ENCODE measurements at places on chromosomes 1 and 21.

DNA sequence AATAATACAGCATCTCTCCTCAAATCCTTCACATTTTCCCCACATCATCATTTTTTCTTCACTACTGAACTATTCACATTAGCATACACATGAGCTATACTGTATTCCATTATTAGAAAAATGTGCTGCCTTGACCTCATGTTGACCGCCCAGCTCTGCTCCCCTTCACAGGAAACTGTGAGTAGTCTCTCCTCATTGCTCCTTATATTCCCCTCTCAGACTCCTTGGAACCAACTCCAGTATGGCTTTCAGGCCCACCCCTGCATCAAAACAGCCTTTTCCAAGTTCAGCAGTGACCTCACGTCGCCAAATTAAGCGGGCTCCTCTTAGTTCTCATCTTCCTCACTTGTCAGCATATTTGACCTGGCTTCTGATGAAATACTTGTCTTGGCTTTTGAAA is 59.2 kb upstream of the SPAG17 start:
- no peak for DNase-seq

- no peak for DNase-seq
Measured at GRCh38 chr1:22108339-22109105, 34.4 kb downstream of the WNT4 start.

DNA sequence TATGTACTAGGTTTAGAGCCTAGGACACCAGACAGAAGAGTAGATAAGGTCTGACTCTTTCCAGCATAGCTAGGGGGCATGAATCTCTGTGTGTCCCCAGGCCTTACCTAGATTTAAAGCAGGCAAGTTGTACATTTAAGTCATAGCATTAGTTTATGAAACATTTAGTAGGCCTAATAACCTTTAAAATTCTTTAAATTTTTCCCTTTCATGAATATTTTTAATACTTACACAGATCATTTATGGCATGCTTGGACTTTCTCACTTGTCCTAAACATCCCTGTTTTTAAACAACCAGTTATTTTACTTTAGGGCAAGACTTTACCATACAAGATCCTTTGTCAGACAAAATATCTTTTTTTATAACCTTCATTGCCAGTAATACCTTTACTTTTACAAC is 258.4 kb upstream of the ZRANB2 start:
- DNase-seq: no peak

DNA sequence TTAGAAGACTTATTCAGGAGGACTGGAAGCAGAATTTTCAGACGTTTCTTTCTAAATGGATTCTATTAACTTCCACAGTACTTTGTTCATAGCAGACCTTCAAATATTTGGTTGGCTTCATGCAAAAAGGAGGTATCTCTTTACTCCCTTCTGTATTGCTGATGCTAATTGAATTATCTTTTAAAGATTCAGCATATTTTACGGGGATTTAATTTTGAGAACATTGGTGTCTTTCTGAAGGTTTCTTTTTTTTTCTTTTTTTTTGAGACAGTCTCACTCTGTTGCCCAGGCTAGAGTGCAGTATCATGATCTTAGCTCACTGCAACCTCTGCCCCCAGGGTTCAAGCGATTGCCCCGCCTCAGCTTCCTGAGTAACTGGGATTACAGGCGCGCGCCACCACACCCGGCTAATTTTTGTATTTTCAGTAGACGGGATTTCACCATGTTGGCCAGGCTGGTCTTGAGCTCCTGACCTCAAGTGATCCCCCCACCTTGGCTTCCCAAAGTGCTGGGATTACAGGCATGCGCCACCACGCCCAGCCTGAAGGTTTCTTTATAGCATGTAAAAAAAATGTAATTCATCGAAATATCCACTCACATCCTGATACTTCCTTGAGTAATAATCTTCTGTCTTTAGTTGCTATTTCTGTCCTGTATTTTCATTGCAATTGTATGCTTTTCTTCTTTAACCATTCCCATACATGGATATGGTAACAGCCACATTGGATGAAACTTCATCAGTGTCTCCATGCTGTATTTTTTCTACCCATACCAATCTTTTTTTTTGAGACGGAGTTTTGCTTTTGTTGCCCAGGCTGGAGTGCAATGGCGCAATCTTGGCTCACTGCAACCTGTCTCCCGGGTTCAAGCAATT is 14.5 kb downstream of the CNST start:
- no peak for DNase-seq

- peak; percentile 50 for DNase-seq
Measured at GRCh38 chr21:31201548-31201947, 142.5 kb downstream of the TIAM1 start.

GRCh38 chr1:46401964-46402626 is 8.0 kb downstream of the FAAH start:
- peak; percentile 30 for DNase-seq

- DNase-seq: no peak
Measured at GRCh38 chr1:36590771-36591170, 108.1 kb upstream of the CSF3R start.

DNA sequence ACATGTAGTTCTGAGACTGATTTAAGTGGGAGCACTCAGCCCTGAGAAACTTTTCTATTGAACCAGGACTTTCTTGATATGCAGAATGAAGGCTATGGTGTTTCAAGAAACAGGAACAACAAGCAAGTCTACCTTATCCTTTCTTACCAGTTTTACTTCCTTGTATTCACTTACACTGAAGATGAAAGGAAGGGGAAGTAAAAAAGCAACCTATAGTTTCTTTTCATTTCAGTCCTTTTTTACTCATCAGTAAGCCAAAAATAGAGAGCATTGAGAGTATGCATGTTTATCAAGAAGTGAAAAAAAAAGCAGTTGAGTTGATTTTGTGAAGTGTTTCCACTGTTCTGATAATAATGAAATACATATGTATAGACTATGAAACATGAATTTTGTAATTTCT is 1010.3 kb downstream of the AMY1C start:
- DNase-seq: no peak

DNA sequence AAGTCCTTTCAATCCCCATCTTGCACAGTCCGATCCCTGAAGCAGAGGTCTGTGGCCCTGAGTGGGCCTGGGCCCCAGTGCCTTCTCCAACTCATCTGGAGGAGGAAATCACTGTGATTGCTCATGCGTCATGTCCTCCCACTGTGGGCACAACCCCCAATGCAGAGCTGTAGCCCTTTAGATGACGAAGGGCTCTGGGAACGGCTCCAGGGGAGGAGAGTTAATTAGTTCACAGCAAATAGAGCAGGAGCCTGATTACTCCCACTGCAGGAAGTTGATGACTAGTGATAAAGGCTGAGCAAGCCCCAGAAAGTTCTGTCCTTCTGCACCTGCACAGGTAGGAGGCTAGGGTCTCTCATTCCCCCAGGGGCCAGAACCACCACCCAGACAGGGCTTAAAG is 111.5 kb downstream of the CCDC185 start:
- DNase-seq: no peak

GRCh38 chr1:66788231-66788939 is 12.7 kb downstream of the INSL5 start:
- peak; percentile 16 for DNase-seq

DNA sequence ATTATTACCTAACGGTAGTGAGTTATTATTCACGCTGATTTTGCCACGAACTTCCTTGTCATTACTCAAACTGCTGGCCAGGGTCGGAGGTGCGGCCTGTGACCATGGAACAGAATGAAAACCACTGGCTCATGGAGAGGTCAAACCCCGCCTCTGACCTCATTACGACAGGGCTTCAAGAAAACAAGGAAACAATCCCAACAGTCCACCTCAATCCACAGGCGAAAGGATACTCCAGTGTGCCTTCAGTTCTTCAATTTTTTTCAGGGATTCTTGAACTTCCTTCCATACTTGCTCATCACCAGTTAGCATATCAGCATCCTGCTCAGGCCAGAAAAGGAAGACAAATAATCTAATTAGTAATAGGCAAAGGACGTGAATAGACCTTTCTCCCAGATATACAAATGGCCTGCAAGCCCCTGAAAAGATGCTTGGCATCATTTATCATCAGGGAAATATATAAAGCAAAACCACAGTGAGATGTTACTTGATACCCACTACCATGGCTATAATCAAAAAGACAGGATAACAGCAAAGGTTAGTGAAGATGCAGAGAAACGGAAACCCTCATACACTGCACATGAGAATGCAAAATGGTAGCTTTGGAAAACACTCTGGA is 643.4 kb downstream of the SMYD3 start:
- DNase-seq: no peak

- no peak for DNase-seq
Measured at GRCh38 chr1:205150651-205151428, 29.1 kb upstream of the RBBP5 start.

- no peak for DNase-seq
Measured at GRCh38 chr1:37476087-37476452, 1.7 kb downstream of the ZC3H12A start.

GRCh38 chr1:180343921-180344769 is 114.1 kb downstream of the LHX4 start:
- no peak for DNase-seq

Data from hematopoietic multipotent progenitor cell (in vitro differentiated cells).